ENCODE measurements at places on chromosomes 1 and 21. TPM values are rescaled to one million over a fixed set of nuclear protein-coding genes. Genes with fewer than 3 reads are reported as not detected.

GRCh38 chr1:47527653-47528272, 89.9 kb downstream of the FOXD2 start:
- no peaks in the 10 kb centered on the region for H3K36me3 ChIP-seq
- H3K27ac ChIP-seq = no peak overlapping the region
- H3K4me3 ChIP-seq = no peak overlapping the region
- DNase-seq = no peak
- H3K27me3 ChIP-seq = no peaks in the 10 kb centered on the region

- no peak for DNase-seq
- no peaks in the 10 kb centered on the region for H3K36me3 ChIP-seq
- no peaks in the 10 kb centered on the region for H3K4me1 ChIP-seq
Measured at GRCh38 chr1:70807088-70807664, 240.4 kb downstream of the PTGER3 start.

Gene WDTC1
- polyA plus RNA-seq = 12.2 TPM

Gene RAD54L
- 0.61 TPM for polyA plus RNA-seq

- H3K4me3 ChIP-seq = no peak overlapping the region
- no peaks in the 10 kb centered on the region for H3K4me1 ChIP-seq
- DNase-seq = no peak
- no peaks in the 10 kb centered on the region for H3K27me3 ChIP-seq
Measured at GRCh38 chr1:3688356-3689137, 36.2 kb downstream of the TP73 start.

Gene ZSWIM5
- polyA plus RNA-seq = 0.76 TPM

- no peaks in the 10 kb centered on the region for H3K4me1 ChIP-seq
- no peaks in the 10 kb centered on the region for H3K36me3 ChIP-seq
- no peak overlapping the region for H3K27ac ChIP-seq
Measured at GRCh38 chr1:96804648-96805047, 83.1 kb downstream of the PTBP2 start.

- H3K4me1 ChIP-seq = no peaks in the 10 kb centered on the region
- H3K27ac ChIP-seq = no peak overlapping the region
- H3K36me3 ChIP-seq = no peaks in the 10 kb centered on the region
- no peak for DNase-seq
Measured at GRCh38 chr1:159935719-159936272, 9.6 kb downstream of the IGSF9 start.

DNA sequence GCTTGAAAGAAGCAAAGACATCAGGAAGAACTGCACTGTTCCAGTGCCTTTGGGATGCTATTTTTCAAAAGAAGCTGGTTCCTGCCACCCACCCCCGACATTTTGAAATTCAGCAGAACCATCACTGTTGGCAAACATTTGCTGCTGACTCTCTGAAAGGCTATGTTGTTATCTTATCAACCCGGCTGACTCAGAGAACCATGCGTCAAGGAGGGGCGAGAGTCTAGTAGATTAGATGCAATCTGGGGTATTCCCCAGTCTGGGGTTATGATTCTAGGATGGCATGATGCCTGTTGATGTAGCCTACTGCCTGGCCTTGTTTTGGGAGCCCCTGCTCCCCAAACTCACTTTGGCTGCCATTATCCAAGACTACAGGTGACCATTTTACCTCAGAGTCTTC, 267.8 kb upstream of the RUNX1 start:
- DNase-seq = no peak
- no peak overlapping the region for H3K27ac ChIP-seq
- no peaks in the 10 kb centered on the region for H3K4me1 ChIP-seq
- H3K4me3 ChIP-seq = no peak overlapping the region

GRCh38 chr1:168833801-168834224, 104.8 kb upstream of the DPT start:
- no peak overlapping the region for H3K4me3 ChIP-seq
- no peak for DNase-seq
- no peaks in the 10 kb centered on the region for H3K27me3 ChIP-seq
- H3K27ac ChIP-seq = peak overlapping the region; percentile 78
- no peaks in the 10 kb centered on the region for H3K36me3 ChIP-seq

DNA sequence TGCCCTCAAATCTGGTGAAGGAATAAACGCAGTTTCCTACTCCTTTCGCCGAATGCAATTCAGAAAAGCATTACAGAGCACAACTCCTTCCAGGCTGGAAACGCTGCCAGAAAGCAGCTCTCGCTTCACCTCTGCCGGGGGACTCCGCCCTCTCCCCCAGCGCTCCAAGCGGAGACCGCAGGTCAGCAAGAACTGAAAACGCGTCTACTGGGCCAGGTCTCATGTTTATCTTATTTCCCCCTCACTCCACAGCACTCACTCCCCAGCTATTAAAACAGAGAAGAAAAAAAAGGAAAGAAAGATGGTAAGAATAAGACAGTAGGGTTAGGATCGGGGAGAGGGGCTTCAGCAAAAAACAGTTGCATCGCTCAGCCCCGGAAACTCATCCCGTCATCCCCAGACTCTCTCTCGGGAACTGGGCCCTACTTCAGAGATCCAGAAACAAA, 833 bp upstream of the RCOR3 start:
- peak overlapping the region; percentile 98 for H3K27ac ChIP-seq
- peak overlapping the region; percentile 84 for H3K4me3 ChIP-seq
- H3K27me3 ChIP-seq = no peaks in the 10 kb centered on the region
- H3K4me1 ChIP-seq = peaks cover 7% of the 10 kb centered on the region

DNA sequence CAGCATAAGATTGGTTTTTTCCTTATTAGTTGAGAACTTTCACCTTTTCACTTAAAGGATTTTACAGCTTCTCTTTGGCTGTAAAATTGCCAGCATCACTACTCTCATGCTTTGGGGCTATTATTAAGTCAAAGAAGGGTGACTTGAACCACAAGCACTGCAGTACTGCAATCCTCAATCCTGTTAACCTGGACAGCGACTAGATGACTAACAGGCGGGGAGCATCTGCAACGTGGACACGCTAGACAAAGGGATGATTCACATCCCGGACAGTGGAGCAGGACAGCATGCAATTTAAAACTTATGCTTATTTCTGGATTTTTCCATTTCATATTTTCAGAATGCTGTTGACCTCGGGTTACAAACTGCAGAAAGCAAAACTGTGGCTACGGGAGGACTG, 8.1 kb downstream of the ARV1 start:
- no peaks in the 10 kb centered on the region for H3K27me3 ChIP-seq
- no peak overlapping the region for H3K27ac ChIP-seq
- no peaks in the 10 kb centered on the region for H3K36me3 ChIP-seq
- H3K4me1 ChIP-seq = peaks cover 14% of the 10 kb centered on the region
- DNase-seq = no peak

- no peaks in the 10 kb centered on the region for H3K27me3 ChIP-seq
- no peak overlapping the region for H3K27ac ChIP-seq
Measured at GRCh38 chr1:182803846-182804245, 14.3 kb downstream of the NPL start.

Data from pancreas (tissue), 10 donors.